ENCODE measurements at places on chromosomes 1 and 21.
A peak's percentile ranks its signal among the peaks of the same experiment; 100 is the strongest.

DNA sequence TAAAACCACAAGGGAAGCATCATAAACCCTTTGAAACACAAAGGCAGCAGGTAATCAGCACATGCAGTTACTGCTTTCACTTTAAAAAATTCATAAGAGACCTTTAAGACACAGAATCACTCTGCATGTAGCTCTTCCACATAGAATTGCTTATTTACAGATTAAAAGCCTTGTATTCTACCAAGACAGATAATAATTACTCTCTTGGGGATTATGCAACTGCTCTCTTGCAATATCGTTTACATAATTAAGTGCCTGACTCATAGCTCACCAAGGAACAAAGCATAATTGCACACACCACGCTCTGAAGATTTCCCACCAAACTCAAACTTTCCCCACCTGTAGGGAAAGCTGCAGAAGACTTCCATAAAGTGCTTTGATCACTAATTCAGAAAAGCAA, 87.9 kb downstream of the VAV3 start:
- no peak for DNase-seq

DNA sequence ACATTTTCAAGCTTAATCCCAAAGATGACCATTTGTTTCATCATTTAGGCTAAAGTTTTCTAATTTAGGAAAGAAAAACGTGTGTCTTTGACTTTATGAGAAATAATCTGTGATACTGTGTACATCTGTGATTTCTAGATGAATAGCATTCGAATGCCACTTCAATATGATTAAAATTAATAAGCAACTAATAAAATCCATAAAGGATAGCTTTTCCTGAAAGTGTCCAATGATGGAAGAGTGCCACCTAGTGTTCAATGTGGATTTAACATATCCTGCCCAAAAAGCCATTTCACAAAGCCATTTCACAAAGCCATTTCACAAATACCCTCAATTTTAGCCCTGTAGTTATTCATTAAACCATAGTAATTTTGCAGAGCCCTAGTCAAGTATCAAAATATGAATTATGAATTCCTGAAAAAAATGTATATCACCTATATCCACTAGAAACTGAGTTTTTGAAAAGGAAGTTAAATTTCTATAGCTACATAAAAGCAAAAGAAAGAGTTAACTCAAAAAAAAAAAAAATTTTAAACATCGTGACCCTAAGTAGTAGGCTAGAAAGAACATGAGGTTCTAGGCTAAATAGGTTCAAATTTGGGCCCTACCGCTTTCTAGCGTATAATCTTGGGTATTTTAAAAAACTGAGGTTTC, 19.1 kb downstream of the NME7 start:
- DNase-seq = peak; percentile 42

DNA sequence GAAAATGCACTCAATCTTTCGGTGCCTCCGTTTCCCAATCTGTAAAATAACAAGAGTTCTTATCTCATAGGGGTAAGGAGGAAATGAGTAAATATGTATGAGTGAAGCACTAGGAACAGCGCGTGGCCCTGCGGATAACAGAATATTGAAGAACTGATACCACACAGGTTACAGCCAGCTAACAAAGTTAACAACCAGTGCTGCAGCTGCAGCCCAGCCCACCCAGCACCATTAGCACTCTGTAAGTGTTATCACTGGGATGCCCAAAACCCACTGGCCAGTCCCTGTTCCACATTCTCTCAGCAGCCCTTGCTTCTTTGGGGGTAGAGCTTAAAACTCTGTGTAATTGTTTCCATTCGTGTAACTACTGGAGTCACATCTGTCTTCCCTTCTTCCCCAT, 89.5 kb downstream of the VWA5B1 start:
- DNase-seq = no peak

DNA sequence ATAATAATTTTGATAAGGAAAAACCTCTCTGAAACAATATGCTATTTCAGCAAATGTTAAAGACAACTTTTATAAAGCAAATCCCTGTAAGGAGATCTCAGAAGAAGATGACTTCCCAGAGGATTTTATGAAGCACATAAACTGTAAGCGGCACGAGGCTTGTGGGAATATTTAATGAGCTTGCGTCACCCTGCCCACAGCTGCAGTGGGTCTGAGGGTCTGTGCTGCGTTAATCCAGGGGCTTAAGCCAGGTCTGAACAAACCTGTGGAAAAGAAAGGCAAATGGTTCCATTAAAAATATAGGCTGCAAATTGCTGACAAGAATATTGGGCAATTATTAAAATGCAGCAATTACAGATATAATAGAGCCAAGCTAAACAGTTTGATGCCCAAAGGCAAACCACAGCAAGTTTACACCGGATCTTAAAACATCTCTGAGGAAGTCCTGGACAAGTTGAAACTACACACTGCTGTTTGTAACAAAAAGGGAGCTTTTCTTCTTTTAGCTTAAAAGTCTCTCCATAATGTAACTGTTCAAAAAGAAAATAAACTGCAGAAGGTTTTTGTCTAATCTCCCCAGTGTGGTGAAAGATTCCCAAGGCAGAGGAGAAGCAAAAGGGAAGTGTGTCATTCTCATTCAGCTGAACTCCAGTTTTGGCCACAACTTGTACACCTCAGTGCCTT, 21.8 kb downstream of the TGFBR3 start:
- DNase-seq = peak; percentile 53

- no peak for DNase-seq
These were observed 13.0 kb downstream of the PTPRC start for GRCh38 chr1:198651650-198652400.

GRCh38 chr1:6134741-6135510, 45.2 kb downstream of the CHD5 start:
- DNase-seq = no peak

DNA sequence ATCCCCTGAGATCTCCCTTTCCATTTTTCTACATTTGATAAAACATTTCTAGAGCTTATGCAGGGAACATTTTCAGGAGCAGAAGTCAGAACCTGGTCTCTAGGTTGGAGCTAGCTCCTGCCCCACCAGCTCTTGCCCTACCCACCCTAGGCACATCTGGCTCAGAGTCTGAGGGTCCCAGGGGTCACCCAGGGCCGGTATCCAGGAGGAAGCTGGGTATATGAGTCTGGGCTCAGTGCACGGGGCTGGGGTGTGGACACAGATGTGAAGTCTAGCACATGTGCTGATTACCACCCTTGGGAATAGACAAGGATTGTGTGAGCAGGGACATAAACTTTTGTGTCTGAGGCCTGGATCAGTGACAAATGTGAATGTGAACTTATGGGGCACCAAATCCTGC, 95.4 kb downstream of the MATN1 start:
- DNase-seq = no peak

DNA sequence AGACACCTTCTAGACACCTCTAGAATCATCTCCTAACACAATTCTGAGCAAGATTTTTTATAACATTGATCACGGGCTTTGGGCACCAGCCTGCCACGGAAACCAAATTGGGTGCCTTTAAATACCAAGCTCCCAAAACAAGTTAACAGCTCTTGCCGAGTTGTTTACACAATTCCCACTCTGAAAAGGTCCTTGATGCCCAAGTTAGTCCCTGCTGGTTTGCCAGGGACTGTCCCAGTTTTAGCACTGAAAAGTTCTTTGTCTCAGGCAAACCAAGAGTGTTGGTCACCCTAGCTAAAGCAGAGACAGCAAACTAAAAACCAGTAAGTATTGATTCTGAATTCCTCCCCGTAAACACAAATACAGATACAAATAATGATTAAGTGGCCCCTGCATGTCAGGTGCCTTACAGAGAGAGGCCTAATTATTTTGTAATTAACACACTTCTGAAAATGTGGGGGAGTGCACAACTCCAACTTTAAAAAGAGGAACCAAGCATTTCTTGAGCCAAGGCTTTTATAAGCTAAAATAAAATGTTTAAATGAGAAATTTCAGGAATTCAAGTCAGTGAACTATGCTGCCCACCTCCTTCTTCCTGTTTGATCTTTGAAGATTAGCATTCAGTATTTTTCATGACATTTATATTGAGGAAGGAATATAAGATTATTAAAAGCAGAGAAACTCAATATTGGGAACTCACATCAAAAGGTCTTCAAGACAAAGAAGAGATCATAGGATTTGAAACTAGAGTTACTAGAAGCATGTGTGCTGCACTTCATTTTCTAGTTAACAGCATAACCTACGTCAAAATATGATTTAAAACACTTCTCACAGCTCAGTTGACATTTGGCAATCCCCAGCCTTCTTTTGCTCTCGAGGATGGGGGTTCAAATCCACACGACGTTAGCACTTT, 9.0 kb upstream of the UBE2U start:
- DNase-seq = no peak

GRCh38 chr1:174836543-174836942, 163.2 kb upstream of the CACYBP start:
- DNase-seq = no peak

DNA sequence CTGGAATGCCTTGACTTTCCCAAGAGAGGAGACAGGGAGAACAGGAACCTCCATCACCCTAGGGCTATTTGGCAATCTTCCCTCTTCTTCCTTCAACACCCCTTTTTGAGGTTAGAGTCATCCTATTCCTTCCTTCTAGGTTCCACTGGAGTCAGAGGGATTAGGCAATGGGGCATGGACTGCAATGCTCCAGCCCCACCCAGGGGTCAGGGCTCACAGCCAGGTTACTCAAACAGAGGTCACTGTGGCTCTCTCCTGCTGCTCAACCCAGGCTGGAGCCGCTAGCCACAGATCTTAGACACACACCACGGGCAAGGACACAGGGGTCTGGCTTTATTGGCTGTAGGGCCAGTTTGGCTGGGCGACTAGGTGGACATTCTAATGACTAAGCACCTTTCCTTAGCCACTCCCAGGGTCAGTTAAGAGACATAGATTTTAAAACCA, 145.5 kb upstream of the NRIP1 start:
- no peak for DNase-seq

DNA sequence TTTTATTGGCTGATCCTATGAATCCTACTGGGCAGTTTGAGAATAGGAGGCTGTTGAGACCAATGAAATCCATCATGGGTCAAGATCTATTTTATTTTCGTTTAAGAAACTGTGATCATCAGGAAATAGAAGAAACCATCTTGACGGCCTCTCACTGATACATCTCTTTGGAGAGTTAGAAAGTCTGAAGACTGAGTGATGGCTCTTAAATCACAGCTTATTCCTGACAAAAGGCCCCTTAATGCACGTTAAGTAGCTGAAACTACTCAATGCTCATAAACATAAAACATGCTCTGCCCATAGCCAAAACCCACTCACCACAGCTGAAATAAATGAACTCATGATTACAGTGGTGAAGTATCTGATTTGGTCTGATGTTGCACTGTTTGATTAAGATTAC, 784.5 kb upstream of the NEGR1 start:
- no peak for DNase-seq

DNA sequence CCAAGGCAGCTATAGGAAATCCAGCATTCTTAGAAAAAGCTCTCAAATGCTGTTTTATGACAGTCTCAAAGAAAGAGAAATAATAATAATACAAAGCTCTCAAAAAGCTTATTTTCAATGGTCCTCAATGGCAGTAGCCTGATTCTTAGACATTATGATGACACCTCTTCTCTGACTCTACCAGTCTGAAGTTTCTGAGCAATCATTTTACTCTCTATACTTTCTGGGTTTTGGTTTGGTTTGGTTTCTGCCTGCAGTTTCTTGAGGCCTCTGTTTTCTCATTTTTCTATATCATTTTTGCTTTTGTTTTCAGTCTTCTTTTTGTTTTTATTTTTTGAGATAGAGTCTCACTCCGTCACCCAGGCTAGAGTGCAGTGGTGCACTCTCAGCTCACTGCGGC, 50.2 kb upstream of the TBX15 start:
- DNase-seq = no peak

DNA sequence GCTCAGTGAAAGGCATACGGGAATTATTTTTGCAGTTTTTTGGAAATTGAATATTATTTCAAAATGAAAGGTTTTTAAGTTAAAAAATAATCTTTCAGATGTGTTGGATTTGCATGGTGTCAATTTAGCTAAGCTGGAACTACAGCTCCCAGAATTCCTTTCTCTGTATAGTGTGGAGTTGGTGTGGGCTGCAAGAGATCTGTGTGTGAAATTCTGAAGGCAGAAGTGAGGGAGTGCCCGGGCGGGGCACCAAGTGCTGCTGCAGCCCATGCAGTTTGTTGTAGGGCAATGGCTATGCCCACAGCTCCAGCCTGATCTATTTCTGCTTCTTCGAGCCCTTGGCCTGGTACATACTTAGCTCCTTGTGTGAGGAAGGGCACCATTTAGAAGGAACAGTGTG, 60.5 kb upstream of the CSF1 start:
- no peak for DNase-seq

DNA sequence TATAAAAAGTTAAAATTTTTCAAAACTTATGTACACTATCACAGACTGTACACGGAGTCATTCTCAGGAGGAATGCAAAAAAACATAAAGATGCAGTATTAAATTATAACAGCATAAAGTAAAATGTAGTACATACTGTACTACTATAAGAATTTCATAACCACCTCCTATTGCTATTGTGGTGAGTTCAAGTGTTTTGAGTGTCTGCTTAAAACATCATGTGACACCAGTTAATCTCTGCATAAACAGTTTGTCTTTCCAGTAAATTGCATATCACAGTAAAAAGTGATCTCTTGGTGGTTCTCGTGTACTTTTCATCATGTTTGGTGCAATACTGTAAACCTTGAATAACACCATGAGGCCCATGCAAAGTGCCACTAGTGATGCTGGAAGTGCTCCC, 45.2 kb downstream of the SDCCAG8 start:
- no peak for DNase-seq

GRCh38 chr1:109765896-109766615, 2.3 kb upstream of the EPS8L3 start:
- DNase-seq = no peak

DNA sequence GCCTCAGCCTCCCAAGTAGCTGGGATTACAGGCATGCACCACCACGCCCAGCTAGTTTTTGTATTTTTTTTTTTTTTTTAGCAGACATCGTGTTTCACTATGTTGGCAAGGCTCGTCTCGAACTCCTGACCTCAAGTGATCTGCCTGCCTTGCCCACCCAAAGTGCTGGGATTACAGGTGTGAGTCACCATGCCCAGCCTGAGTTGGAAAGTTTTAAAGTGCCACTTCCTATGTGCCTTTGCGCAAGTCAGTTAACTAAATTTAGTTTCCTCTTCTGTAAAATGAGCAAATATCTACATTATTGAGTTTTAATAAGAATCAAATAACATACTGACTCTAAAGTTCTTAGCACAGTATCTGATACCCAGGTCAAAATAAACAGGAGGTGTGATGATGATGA, 12.4 kb downstream of the SLC19A2 start:
- DNase-seq = no peak

- peak; percentile 89 for DNase-seq
These were observed 8.2 kb downstream of the LMNA start for GRCh38 chr1:156122519-156123355.

Data from HFFc6 (cell line).